ENCODE measurements at places on chromosomes 3 and 15. TPM values are rescaled to one million over a fixed set of nuclear protein-coding genes. Genes with fewer than 3 reads are reported as not detected.

GRCh38 chr3:109413049-109413448 is 75.7 kb upstream of the DPPA4 start:
- H3K27ac ChIP-seq, result no peak overlapping the region
- H3K27me3 ChIP-seq, result peaks cover 1% of the 10 kb centered on the region
- no peak overlapping the region for H3K4me3 ChIP-seq
- no peaks in the 10 kb centered on the region for H3K36me3 ChIP-seq
- no peaks in the 10 kb centered on the region for H3K4me1 ChIP-seq

CLRN1 gene
- not detected for total RNA-seq

DNA sequence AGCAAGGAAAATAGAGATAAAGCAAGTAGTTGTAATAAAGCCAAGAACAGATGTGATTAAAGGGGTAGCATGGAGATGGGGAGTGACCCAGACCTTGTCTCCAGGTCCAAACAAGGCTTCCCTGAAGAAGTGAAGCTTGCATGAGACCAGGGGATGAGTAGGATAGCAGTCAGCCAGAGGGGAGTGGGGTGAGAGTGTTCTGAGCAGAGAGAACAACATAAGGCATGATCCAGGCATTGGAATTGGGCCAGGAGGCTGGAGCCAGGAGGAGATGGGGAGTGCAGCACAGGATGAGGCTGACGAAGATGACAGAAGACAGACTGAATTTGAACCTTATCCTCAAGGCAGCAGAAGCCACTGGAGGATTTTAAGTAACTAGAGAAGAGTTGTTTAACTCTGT is 7.2 kb downstream of the TMOD2 start:
- no peaks in the 10 kb centered on the region for H3K27me3 ChIP-seq
- H3K36me3 ChIP-seq, result no peaks in the 10 kb centered on the region
- H3K4me3 ChIP-seq, result no peak overlapping the region
- no peak overlapping the region for H3K27ac ChIP-seq
- peaks cover 7% of the 10 kb centered on the region for H3K4me1 ChIP-seq

- no peak for DNase-seq
- H3K27ac ChIP-seq, result no peak overlapping the region
- H3K27me3 ChIP-seq, result no peaks in the 10 kb centered on the region
- no peaks in the 10 kb centered on the region for H3K4me1 ChIP-seq
- H3K36me3 ChIP-seq, result no peaks in the 10 kb centered on the region
These were observed 309.7 kb downstream of the LSAMP start for GRCh38 chr3:116135457-116136085.

GRCh38 chr3:33681667-33682066 is 36.4 kb downstream of the CLASP2 start:
- peaks cover 53% of the 10 kb centered on the region for H3K36me3 ChIP-seq
- H3K4me1 ChIP-seq, result no peaks in the 10 kb centered on the region
- H3K4me3 ChIP-seq, result no peak overlapping the region
- no peak overlapping the region for H3K27ac ChIP-seq
- H3K27me3 ChIP-seq, result no peaks in the 10 kb centered on the region

DNA sequence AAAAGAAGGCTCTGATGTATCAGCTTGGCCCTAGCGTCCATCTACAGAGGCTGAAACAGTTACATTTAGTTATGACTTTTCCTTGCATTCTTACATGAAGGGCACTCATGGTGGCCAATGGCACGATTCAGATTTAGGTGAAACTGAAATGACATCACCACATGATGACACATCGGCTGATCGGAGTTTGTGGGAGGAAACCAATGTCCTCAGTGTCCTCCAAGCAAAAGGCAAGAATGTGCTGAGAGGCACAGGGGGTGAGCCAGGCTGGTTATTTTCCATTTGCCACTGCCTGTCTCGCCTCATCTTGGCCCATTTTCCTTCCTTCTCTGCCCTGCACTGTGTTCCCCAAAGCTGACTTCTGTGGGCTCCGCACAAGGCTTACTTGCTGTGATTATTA is 34.4 kb downstream of the TARS3 start:
- no peak overlapping the region for H3K27ac ChIP-seq
- H3K4me3 ChIP-seq, result no peak overlapping the region
- DNase-seq, result peak; percentile 54
- peaks cover 31% of the 10 kb centered on the region for H3K36me3 ChIP-seq
- H3K27me3 ChIP-seq, result no peaks in the 10 kb centered on the region

CELF6 gene
- 0.40 TPM for total RNA-seq

DNA sequence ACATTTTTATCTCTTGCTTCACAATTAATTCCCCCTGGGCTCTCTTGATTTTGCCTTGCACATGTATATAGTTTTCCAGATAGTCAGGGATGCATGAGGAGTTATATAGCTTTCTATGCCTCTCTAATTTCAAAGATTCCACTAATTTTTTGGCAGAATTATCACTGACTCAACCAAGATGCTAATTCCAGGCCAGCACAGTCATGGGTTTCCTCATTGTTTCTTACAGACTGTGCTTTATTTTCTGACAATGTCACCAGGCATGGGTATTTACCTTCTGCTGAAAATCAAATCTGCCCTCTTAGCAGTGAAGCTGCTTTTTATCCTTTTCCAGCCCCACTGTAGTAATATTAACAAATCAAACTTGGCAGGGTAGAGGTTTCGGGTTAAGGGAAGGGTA is 1520.6 kb upstream of the CADM2 start:
- no peaks in the 10 kb centered on the region for H3K27me3 ChIP-seq
- no peak overlapping the region for H3K27ac ChIP-seq

- H3K36me3 ChIP-seq, result no peaks in the 10 kb centered on the region
- H3K27ac ChIP-seq, result no peak overlapping the region
- no peak overlapping the region for H3K4me3 ChIP-seq
- H3K27me3 ChIP-seq, result peaks cover 2% of the 10 kb centered on the region
- DNase-seq, result no peak
- no peaks in the 10 kb centered on the region for H3K4me1 ChIP-seq
These were observed 25.7 kb upstream of the EPHB1 start for GRCh38 chr3:134769287-134769868.

DNA sequence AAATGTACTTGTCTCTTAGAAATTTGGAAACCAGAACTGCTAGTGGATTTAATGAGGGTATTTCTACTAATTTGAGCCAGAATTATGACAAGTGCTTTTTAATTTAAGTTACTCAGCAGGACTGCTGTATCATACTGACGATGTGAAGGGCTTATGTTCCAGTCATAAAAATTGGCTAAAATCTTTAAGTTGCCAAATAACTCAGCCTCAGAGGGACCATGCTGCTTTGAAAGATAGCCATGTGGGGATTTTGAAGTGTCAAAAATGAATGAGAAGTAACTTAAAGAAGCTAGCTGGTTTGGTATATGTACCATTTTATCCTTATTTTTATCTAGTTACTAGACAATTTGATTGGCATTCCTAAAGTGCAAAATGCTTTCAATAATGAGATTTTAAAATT is 545.0 kb downstream of the DIPK2A start:
- peaks cover 7% of the 10 kb centered on the region for H3K27me3 ChIP-seq
- DNase-seq, result no peak
- no peak overlapping the region for H3K27ac ChIP-seq
- H3K36me3 ChIP-seq, result no peaks in the 10 kb centered on the region

DNA sequence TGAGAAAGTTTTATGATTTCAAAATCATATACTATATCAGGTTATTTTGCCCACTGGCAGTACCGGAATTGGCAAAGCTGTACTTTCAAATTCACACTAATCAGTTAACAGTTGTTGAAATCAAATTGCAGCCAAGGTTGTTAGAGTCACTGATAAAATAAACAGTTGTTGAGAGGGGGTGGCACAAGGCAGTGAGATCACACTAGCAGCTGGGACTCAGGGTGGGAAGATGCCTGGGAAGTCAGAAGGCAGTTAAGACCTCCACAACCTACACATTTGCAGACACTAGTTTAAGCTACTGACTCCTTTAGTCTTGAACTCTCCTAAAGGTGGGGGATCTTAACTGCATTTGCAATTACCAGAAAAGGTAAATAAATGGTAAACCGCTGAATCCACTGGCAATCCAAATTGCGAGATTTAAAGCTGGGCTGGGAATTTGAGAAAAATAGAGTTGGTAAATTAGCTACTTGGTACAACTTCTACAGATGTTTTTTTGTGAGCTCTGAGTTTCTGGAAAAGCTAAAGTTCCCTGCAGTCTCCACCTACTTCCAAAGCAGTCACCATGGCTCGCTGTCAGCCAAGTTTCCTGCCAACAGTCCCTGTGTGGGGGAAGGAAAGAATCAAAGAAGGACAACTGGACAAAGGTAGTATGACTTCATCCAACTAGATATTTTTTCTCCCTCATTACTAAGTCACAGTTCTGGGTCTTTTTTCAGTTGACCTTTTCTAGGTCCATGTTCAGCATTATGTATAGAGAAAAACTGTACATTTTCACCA is 105.7 kb downstream of the ZNF385D start:
- H3K27me3 ChIP-seq, result no peaks in the 10 kb centered on the region
- H3K36me3 ChIP-seq, result no peaks in the 10 kb centered on the region
- no peak for DNase-seq
- H3K4me1 ChIP-seq, result no peaks in the 10 kb centered on the region
- no peak overlapping the region for H3K4me3 ChIP-seq

DNA sequence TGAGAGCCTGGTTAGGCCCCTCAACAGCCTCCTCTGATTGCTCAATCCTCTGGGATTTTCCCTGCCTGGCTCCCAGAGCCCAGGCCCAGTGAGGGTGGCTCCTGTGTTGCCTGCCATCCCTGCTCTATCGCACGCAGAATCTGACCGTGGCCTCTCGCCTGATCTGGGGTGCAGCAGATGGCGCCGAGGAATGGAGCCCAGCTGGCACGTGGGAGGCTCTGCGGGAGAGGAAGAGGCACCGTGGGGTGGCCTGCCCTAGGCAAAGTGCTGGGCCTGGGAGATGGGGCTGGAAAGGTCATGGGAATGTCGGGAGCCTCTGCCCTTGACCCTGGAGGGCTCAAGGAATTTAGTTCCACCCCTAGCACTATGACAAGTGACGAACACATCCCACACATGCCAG is 10.3 kb downstream of the SV2B start:
- no peak for DNase-seq
- no peaks in the 10 kb centered on the region for H3K4me1 ChIP-seq
- H3K27ac ChIP-seq, result no peak overlapping the region

- no peak overlapping the region for H3K4me3 ChIP-seq
- H3K27ac ChIP-seq, result no peak overlapping the region
- peaks cover 2% of the 10 kb centered on the region for H3K27me3 ChIP-seq
- DNase-seq, result no peak
- peaks cover 49% of the 10 kb centered on the region for H3K4me1 ChIP-seq
- peaks cover 2% of the 10 kb centered on the region for H3K36me3 ChIP-seq
These were observed 724.2 kb upstream of the CFAP20DC start for GRCh38 chr3:59774000-59774399.
